ENCODE measurements at places on chromosomes 5 and 9.

DNA sequence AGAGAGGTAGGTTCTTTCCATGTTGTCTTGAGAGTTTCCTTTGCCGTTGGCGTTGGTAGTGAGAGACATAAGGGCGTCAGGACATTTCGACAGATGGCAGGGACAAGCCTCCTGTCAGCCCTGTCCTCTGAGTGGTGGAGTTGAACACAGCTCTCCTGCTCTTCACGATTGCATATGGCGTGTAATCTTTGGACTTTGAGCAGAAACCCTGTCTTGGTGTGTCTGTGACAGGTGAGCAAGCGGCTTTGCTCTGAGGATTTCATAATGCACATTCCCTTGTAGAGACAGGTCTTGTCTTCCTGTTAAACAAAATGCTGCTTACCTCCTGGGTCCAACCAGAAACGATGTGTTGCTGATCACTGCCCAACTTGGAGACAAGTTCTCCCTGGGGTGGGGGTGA, 146.5 kb downstream of the NXNL2 start:
- DNase-seq: no peak

- DNase-seq: no peak
Observed at GRCh38 chr5:59130431-59130830, 547.6 kb downstream of the RAB3C start.

GRCh38 chr5:429453-430188, 13.4 kb upstream of the EXOC3 start:
- no peak for DNase-seq

DNA sequence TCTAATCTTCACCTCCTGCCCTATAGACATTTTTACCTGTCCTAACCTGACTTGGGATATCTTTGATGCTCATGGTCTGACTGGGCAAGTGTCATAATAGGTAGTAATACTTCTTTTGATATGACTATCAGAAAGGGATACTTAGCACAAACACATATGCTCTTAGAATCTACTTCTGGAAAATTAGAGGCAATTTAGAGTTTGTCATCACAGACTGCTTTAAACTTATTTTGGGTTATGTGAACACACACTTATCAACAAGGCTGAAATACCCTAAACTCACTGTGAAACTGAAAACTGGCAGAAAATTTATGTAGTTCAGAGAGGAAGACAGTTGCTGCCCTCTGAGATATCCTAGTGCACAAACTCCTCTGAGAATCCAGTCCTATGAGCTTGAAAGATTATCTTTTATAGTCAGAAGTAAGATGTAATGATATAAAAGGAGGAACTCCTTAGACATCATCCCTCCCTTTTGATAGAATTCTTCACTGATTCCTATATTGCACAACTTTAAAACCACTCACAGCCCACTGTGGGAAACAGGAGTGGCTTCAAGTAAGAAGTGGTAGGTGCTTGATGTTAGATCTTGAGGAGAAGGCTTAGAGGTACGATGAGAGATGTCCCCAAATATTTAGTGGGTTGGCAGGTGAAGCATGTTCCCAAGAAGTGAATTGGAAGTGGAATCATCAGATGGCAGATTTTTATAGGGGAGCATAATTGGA, 273.3 kb downstream of the MAN2A1 start:
- no peak for DNase-seq

DNA sequence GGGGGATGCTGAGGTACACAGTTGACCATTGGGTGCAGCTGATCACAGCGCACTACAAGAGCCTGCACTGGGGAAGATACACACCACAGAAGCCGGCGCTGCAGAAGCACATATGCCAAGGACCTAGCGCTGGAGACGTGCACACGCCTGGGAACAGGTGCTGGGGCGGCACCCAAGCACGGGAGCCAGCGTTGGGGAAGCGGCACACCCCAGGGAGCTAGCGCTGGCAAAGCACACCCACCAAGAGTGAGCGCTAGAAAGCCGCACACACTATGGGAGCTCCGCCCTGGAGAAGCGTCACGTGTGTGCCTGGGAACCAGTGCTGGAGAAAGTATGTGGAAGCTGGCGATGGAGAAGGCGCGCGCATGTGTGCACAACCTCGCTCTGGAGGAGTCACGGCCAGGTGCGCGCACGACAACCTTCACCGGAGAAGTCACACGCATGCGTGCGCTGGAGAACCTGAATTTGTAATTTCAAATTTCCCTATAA, 4.5 kb downstream of the FANCC start:
- no peak for DNase-seq

DNA sequence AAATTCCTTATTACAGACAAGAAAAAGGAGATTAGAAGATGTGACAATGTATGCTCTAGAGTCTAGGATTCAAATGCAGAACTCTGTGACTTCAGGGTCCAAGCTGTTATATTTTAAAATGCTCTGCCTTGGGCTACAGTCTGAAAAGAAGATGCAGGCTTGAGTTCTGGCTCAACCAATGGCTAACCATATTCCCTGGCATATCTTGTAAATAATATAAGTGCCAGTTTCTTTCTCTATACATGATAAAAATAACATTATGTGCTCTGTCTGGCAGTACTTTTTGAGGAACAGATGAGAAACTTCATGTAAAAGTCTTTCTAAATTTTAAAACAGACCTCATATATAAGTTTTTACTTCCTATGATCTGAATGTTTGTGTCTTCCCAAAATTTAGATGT, 926.5 kb upstream of the CDH6 start:
- DNase-seq: no peak

- DNase-seq: no peak
Observed at GRCh38 chr5:66633754-66634153, 37.6 kb downstream of the MAST4 start.

GRCh38 chr9:79408617-79409016, 163.1 kb upstream of the TLE4 start:
- no peak for DNase-seq

DNA sequence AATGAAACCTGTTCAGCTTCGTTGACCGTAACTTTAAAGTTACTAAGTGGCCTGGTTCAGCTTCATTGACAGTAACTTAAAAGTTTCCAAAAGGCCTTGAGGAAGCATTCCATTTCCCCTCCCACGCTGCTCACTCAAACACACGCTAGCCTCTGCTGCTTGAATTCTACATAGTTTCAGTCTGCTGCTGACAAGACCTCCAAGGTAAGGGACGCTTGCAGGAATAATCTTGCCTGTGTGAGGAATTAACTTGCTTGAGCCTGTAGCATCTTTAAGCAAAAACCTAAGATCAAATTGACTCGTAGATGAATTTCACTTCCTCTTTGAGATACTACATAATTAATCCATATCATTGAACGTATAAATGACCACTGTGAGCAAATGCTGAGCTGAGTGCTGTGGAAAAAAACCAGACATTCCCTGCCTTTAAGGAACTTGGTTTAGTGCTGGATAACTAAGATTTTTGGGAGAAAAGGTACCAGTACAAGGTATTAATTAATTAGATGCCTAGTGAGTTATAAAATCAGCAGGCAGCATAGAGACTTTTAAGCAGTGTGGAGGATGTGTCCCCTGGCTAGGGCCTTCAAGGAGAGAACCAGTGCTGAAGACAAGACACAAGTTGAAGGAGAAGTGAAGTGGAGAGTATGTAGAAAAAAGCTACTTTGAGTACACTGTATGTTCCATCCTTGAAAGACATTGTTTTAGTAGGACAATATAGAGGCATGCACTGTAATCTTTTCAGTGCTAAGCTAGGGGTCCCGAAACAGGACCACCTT, 39.2 kb downstream of the GRAMD2B start:
- no peak for DNase-seq

- DNase-seq: no peak
Observed at GRCh38 chr9:20405078-20405477, 217.2 kb downstream of the MLLT3 start.

DNA sequence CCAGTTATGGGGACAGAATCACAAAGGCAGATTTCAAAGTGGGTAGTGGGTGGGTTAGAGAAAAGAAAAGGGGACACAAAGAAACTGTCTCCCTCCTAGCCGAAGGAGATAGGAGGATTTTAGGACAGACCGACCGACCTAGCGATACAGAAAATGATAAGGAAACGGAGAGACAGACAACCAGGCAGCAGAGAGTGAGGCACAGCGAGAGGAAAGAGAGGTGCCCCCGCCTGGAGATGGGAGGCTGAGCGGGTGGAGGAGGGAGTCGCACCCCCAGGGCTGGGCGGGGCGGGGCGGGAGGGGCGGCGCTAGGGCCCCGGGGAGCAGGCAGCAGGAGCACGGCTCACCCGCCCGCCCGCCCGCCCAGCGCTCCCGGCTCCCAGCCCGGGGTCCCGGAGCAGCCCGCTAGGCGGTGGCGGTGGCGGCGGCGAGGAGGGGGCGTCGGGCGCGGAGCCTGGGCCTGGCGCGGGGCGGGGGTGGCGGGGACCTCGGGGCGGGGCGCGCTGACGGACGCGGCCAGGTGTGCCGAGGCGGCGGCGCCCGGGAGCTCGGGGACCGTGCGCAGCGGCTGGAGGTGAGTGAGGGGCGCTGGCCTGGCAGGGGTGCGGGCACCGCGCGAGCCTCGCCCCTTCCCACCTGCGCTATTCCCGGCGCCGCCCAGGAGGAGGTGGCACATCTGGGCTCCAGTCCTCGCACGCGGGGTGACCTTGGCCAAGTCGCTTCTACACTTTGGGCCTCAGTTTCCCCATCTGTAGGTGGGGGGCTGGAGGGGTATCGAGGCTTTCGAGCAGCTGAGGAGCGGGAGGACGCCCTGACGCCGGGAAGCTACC, 15.9 kb upstream of the SYNPO start:
- no peak for DNase-seq

Data from H1 (cell line).